Smooth muscle cell of the pulmonary artery (primary cell): ENCODE measurements at places on chromosomes 13 and 19. TPM values are rescaled to one million over a fixed set of nuclear protein-coding genes. Genes with fewer than 3 reads are reported as not detected.

ATP4B gene
- total RNA-seq = not detected in 2 replicates

FFAR3 gene
- not detected in 2 replicates for total RNA-seq

PABPC3 gene
- total RNA-seq = 0.10 and 0.13 TPM in 2 replicates

CGB3 gene
- not detected in 2 replicates for total RNA-seq
